Aorta (tissue), 5 donors: ENCODE measurements at places on chromosomes 2 and 18.
A peak's percentile ranks its signal among the peaks of the same experiment; 100 is the strongest.

DNA sequence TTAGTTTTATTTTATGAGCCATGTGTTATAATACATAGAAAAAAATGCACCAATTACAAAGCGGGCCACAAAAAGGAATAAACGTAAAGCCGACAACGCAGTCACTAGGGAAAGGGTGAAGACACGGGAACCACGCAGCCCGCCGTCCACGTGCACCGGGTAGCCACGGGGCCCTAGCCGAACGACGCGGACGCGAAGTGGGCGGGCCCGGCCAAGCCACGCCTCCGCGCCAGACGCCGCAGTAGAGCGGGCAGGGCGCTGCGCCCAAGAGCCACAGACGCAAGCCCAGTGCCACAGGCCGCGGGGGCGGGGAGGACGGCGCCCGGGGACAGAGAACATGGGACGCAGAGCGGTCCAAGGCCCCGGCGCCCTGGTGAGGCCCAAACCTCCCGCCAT is at the start of gene DUSP28:
Gene DUSP28 (plus strand): TSS at position 274 of the 396 bp plus-strand sequence. CDS start 328 bp downstream, outside the sequence.
- peak; percentile 97 for DNase-seq

- DNase-seq, result no peak
Observed at GRCh38 chr2:173982182-173982714, 17.1 kb upstream of the SP3 start.

- DNase-seq, result peak; percentile 62
Observed at GRCh38 chr18:23228102-23229061, 93.1 kb downstream of the CABLES1 start.

DNA sequence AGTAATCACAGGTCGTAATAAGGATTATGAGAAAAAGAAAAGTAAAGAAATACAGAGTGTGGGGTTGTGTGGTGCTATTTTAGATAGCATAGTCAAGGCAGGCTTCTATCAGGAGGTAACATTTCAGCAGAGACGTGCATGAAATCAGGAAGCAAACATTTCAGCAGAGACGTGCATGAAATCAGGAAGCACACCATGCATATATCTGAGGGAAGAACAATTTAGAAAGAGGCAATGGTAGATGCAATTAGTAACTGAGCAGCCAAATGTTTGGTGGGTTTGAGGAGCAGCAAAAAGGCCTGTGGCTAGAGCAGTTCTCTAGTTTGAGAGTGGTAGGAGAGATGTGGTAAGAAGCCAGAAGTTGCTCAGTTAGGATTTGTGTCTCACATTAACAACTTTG is 713.7 kb downstream of the ADCYAP1 start:
- DNase-seq, result no peak

- DNase-seq, result no peak
Observed at GRCh38 chr2:37321029-37321682, 3.5 kb downstream of the PRKD3 start.

DNA sequence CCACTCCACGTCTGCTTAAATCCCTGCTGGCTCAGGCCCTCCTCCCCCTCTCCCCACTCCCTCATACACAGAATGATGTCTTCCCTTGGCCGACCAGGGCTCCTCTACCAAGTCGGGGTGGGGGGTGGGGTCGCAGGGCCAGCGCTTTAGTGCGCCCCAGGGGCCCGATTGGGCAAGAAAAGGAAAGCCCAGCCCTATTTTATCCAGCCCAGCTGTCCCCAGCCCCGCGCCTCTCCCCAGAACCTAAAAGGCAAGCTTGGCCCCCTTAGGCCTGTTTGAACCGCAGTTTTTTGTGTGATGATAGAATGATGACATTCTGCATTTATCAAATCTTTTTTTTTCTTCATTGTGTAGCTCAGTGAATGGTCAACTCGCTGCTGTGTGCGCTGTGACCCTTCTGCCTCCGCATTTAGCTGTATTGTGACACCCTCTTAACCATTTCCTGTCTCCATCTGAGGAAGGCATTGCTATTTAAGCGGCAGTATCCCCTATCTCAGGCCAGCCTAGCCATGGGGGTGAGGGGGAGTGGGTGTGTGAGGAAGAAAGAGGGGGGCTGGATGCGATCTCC is 231.4 kb downstream of the HAUS1 start:
- DNase-seq, result no peak

DNA sequence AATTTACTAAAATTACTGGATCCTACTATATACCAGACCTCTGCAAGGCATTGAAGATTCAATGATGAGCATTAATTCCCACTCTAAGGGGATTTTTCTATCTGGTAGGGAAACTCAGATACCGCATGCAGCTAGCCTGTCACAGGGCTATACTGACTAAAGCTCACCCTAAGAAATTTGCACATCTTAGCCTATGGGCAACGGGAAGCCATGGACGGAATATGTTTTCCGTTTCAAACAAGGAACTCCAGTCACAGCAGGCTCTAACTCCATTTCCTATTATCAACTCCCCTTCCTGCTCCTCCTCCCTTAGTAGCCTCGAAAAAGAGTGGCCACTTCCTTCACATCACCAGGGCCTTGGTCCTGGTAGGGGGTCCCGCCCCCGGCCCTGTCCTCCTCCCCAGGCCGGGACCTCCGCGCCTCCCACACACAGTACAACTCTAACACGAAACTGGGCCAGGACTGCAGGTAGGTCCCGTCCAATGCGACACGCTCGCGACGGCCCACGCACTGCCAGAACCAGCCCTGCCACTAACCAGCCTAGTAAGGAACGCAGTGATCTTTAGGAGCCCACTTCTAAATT is 659 bp upstream of the COX5B start:
- no peak for DNase-seq

GRCh38 chr18:45103319-45104048 is 422.8 kb downstream of the SETBP1 start:
- no peak for DNase-seq

GRCh38 chr18:53795610-53796009 is 428.9 kb downstream of the MBD2 start:
- DNase-seq, result no peak

DNA sequence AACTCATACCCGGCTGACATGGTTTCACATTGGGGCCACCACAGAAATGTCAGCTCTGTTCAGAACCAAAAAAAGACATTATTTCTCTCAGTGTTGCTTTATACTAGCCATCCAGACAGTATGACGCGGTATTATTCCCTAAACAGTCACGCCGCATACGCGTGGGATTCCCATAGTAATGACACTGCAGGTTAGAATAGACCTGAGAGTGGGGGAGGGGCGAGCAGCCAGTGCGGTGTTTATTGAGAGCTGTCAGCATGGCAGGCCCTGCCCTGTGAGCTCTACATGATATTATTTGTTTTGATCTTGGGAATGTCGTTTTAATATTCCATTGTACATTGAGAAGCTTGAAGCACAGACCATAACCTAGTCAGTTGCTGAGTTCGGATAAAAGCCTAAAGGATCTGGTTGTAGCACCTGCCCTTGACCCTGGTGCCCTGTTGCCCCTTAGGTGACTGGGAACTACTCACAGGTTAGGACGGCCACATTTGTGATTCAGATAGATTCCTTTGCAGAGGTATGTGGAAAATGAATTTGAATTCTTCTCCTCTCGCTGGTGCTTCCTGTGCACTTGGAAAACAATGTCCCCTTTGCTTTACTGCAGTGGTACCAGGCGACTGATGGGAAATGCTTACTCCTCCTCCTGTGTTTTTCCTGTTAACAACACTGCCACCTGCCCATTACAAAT is 150.1 kb downstream of the ARHGAP28 start:
- no peak for DNase-seq

GRCh38 chr2:235025800-235026536 is 74.2 kb downstream of the SH3BP4 start:
- DNase-seq, result no peak

GRCh38 chr2:223894009-223894408 is 51.1 kb downstream of the WDFY1 start:
- no peak for DNase-seq

DNA sequence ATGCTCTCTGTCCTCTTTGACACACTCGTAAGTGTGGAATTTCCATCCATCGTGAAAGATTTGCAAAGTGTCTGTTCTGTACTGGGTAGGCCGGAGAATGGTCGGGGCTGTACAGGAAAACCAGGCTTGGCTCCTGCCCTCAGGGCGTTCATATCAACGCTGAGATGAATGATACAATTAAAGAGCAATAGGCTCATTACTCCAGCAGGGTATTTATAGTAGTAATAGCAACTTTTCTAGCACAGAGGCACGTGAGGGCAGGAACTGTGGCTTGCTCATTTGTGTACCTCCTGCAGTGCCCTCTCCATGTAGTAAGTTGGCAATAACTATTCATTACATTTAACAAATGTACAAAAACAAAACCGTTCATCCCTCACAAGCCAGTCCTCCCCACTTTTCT is 5.3 kb upstream of the NCK2 start:
- no peak for DNase-seq

GRCh38 chr2:76870581-76870980 is 651.6 kb downstream of the LRRTM4 start:
- DNase-seq, result no peak

GRCh38 chr18:33987206-33987605 is 237.5 kb downstream of the NOL4 start:
- DNase-seq, result no peak

DNA sequence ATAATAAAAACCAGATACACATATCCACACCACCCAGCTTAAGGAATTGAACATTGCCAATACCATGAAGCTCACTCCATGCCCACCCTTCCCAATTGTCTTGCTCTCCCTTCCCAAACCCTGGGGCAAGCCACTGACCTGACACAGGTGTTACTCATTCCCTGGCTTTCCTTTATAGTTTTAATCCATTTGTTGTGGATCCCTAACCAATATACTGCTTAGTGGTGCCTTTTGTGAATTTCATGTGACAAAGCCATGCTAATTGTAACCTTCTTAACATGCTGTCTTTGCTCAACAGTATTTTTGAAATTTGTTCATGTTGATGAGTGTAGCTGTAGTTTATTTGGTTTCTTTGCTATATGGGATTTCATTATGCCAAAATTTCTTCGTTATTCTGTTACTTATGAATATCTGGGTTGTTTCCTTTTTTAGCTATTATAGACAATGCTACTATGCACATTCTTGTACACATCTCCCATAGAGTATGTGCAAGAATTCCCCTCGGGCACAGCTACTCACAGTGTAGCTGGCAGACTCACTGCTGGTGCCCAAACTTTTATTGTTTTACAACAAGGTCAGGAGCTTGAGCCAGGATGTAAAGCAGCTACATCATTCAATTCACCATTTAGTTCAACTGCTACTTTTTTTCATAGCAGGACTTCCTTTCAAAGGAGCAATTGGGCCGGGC is 90.8 kb upstream of the ATL2 start:
- DNase-seq, result no peak

DNA sequence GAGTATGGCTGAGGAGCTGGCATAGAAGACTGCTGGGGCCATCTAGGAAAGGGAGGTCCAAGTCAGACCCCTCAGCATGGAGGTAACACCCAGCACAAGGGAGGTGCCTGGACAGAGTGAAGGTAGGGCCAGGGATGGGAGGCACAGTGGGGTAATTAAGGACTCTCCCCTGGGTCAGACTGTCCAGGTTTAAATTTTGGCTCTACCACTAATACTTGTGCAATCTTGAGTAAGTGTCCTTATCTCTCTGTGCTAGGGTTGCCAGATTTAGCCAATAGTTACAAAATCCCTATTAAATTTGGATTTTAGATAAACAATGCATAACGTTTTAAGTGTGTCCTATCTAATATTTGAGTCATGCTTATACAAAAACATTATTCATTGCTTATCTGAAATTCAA is 109.5 kb downstream of the LOXHD1 start:
- DNase-seq, result no peak

DNA sequence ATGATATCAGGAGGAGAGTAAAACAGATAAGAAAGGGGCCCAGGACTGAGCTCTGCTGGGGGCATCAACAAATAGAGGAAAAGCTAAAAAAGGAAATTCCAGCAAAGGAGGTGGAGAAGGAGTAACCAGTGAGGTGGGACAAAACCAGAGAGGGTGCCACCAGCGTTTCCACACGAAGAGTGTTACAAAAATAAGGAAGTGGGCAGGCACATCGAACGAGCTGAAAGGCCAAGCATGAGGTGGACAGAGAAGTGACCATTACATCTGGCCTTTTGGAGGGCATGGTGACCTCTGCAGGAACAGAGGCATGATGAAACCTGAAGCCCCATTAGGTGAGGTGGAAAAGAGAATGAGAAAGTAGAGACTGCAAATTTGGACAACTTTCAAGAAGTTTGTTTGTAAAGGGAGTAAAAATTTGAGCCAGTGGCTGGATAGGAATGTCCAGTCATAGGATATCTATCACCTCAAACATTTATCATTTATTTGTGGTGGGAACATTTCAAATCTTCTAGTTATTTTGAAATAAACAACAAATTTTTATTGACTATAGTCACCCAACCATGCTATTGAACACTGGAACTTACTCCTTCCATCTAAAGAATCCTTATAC is 18.4 kb upstream of the VIT start:
- no peak for DNase-seq

- DNase-seq, result no peak
Observed at GRCh38 chr18:45580127-45580526, 35.1 kb upstream of the SLC14A2 start.

- DNase-seq, result no peak
Observed at GRCh38 chr2:202717598-202718310, 83.0 kb downstream of the FAM117B start.

GRCh38 chr18:24315170-24315569 is 82.5 kb downstream of the OSBPL1A start:
- no peak for DNase-seq

DNA sequence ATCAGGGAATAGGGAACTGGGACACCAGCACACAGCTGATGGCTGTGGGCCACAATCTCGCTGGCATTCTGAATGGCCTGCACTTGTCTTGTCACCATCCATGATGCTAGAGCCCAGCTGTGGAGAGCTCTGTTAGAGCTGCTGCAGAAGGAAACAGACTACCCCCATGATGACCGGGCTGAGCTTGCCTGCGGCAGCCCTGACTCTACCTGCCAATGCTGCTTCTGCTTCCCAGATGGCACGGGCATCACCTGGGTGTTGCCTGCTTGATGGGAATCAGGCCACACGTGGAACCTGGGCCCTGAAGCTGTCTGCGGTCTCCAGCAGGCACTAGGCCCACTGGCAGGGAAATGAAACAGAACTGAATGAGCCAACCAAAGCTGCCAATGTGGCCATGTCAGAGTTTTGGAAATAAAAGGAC is 11.2 kb upstream of the DAW1 start:
- DNase-seq, result peak; percentile 79

- no peak for DNase-seq
Observed at GRCh38 chr18:8011906-8012305, 444.8 kb downstream of the PTPRM start.
